8988T (cell line): ENCODE measurements at places on chromosomes 16 and 17.
A peak's percentile ranks its signal among the peaks of the same experiment; 100 is the strongest.

- DNase-seq: no peak
These were observed 5.0 kb downstream of the SGCA start for GRCh38 chr17:50170662-50171370.

DNA sequence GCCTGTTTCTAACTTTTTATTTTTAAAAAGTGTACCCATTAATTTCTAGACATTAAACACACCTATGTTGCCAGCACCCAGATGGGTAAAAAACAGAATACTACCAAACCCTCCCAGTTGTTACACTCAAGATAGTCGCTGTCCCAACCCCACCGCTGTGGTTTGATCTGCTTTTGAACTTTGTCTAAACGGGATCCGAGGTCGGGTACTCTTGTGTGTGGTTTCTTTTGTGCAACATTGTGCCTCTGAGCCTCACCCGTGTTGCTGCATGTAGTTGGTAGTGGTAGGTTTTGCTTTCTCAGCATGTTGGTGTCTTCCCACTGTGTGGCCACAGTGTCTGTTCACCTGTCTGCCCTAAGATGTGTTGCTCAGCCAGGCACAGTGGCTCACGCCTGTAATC lies 4.3 kb downstream of the KLHL36 start:
- DNase-seq: no peak

DNA sequence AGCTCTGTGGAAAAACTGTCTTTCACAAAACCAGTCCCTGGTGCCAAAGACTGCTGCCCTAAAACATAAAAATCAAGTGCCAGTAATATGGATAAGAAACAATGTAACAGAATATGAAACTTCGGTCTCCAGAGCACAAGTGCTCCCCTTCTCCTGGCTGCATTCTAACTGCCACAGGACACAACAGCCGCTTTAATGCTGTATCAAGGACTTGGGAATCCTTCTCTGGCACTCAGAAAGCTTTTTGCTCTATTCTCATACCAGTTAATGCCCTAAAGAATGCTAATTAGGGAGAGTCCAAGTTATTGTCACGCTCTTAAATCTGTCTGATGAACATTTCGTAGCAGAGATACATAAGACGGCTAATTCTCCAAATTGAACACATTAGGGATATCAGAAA lies 90.9 kb downstream of the PARN start:
- DNase-seq: no peak

- DNase-seq: no peak
These were observed 273.4 kb downstream of the CEP112 start for GRCh38 chr17:65918500-65918899.

DNA sequence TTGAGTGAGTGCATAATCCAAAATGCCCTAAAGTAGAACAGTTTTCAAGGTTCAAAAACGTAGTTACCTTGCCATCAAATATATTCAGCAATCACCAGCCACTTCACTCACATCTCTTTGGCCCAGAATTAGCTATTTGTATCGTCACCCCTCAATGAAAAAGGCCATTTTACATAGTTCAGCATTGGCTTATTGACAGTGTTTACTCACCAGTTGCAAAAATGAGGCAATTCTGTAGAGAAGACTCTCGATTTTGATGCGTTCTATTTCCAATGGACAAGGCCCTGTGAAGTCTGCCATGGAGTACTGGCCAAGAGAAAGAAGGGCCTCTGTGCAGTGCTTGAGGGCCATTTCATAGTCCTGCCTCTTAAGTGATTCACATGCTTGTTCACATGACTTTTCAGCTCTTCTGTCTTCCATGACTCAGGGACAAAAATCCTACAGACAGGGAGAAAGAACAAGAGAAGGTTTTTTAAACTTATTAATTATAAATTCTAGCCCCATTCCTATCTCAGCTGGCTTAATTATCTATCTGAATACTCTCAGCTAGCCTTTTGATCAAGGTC lies 26.5 kb downstream of the HELZ start:
- no peak for DNase-seq

DNA sequence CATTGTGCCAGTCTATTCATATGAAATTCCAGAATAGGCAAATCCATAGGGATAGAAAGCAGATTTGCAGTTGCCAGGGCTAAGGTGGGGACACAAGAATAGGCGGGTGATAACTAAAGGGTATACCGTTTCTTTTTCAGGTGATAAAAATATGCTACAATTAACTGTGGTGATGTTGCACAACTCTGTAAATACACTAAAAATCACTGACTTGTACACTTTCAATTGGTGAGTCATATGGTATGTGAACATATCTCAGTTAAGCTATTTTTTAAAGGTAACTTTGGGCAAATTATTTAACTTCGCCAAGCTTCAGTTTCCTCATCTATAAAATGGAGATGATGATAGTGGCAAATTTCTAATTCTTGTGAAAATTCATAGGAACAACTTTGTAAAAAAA lies 65.9 kb downstream of the CDYL2 start:
- no peak for DNase-seq

DNA sequence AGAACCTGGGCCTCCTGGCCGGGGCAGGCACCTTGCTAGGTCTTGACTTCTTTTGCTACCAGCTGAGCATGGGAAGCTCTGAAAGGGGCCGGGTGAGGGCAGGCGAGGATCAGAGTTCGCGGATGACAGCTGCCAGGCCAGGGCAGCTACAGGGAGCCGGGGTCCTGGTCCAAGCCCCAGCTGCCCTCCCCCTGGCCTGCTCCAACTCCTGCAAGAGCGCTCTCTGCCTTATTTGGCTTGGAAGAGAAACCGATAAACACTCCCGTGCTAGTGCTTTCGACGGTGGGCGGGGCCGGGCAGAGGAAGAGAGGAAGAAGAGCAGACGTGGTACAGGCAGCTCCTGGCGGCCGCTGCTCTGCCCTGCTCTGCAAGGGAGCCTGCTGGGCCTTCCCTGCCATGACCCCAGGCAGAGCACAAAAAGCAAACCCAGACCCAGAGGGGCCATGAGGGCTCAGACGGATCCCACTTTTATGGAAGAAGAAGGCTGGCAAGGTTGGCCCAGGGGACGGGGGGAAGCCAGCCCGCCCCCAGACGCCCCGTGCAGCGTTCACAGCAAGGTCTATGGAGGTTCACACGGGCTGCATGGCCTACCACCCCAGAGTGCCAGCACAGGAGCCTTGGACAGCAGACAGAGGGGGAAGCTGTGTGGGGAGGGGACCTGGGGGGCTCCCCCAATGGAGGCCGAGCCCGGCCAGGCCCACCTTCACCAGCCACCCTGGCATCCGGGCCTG lies 25.6 kb downstream of the PIEZO1 start:
- no peak for DNase-seq

GRCh38 chr16:56669840-56670619 lies 416 bp downstream of the MT1H start:
- DNase-seq: no peak

- no peak for DNase-seq
These were observed 7.5 kb downstream of the SNTB2 start for GRCh38 chr16:69194488-69194887.

DNA sequence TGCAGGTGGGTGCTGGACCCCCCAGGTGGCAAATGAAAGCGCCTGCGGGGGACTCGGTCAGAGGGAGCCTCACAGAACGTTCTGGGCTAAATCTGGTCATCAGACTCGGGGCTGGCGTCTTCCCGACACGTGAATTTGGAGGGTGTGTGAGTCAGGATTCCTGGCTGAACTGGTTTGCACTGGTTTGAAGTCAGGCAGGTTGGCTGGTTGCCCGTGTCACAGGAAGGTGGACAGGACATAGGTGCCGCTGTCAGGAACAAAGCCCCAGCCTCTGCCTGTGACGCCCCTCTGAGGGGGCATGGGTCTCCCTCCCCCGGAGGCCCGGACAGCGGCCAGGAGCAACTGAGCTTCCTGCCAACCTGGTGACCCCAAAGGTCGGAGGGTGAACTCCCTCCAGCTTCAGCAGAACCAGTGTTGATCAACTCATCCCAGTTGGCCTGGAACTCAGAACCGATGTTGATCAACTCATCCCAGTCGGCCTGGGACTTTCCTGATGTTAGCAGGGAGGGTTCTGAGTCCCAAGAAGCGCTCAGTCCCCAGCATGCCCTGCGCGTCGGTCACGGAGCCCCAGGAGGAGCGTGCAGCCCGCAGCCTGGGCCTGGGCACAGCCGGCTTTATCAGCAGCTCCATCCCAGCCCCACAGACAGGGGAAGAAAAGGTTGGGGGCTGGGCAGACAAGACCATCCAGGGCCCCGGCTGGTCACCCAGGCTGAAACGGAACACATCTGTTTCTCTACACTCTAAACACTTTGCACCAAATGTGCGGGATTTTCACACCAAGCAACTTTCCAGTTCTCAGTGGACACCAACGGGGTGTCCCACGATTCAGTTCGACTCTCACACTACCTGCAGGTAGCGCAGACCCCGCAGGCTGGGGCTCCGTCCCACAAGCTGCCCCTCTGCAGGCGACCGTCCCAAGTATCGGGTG lies 14.4 kb upstream of the METRNL start:
- DNase-seq: no peak

GRCh38 chr16:4695473-4696171 lies 2.3 kb downstream of the NUDT16L1 start:
- peak; percentile 13 for DNase-seq
